ENCODE measurements at places on chromosomes 6 and 20.

GRCh38 chr20:57614490-57615444 is 5.5 kb downstream of the ZBP1 start:
- no peak for DNase-seq

GRCh38 chr6:167851370-167851952 is 24.8 kb downstream of the AFDN start:
- DNase-seq = no peak

DNA sequence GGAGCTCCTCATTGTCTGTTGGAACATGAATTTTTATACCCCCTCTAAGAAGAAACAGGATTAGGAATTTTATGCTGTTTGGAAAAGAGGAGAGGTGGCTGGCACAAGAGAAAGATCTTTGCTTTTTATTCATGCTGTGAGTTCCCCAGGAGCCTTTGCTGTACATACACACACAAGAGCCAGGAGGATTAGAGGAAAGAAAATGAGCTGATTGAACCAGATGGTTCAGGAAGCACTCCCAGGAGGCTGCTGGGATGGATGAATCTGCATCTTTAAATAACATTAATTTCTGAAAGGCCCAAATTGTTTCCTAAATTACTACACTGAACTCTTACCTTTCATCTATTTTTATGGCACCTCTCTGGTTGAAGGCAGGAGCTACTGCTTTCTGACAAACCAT is 20.1 kb upstream of the TCP11 start:
- DNase-seq = no peak

DNA sequence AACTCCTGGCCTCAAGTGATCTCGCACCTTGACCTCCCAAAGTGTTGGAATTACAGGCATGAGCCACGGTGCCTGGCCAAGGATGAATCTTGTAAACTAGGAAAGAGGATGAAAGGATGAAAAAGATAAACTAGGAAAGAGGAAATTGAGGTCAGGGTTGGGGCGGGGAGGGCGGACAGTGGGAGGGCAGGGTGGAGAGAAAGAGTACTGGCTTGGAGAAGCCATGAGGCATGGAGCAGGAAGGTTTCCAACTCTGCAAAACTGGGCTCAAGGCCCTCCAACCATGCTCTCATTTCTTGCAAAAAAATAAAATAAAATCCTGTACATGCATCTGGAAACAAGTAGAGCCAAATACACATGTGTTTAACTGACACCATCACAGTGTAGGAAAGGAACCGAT is 256.6 kb upstream of the SGK1 start:
- DNase-seq = no peak

GRCh38 chr6:33794910-33795623 is 6.1 kb upstream of the LEMD2 start:
- no peak for DNase-seq

- DNase-seq = no peak
Measured at GRCh38 chr6:48535582-48536009, 424.6 kb upstream of the PTCHD4 start.

GRCh38 chr20:37759052-37759553 is 65.3 kb downstream of the CTNNBL1 start:
- no peak for DNase-seq

- DNase-seq = no peak
Measured at GRCh38 chr6:111210194-111210728, 123.0 kb downstream of the SLC16A10 start.

DNA sequence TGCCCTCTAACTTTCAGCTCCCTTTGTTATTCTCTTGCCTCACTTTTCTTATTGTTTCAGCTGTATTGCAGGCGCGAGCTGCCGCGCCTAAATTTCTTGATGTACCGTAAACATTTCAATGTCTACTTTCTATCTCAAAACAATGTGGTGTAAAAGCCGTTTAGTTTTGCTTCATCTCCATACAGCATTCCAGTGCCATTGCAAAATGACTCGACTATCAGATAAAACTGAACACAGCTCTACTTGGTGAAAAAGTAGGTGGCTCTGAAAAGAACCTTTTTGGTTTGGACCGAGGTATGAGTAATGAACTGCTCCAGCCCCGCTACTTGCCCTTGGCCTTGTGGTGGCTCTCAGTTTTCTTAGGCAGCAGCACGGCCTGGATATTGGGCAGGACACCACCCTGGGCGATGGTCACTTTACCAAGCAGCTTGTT is 74.6 kb downstream of the OR2B2 start:
- no peak for DNase-seq

DNA sequence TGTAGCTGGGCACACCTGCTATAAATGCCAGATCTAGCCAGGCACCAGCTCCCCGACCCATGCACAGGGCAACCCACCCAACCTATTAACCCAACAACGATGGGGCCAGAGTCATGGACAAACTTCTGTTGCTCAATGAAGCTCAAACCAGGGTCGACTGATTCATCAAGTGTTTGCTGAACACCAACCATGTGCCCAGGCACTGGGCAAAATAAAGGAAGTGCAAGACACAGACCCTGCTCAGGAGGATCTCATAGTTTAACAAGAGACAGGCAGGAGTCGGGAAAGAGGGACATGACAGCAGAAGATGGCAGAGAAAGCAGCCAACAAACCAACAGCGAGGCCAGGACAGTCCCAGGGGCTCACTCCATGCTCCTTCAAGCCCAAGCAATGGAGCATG is 18.8 kb downstream of the KCNK5 start:
- DNase-seq = no peak

DNA sequence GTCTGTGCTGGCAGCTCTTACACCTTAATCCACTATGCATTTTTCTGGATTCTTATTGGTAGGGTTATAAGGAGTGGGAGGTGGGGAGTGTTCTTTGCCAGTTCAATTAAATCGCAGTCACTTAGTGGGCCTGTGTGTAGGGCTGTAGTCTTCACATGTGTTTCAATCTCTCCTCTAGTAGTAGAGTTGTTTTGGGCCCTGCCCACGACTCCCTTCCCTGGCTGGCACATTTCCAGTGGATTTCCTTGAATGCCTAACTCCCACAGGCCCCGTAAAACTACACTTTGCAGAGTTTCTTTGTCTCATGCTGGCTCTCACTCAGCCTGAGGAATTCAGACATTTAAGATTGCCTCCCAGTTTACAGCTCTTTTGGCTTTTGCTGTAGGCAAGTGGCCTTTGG is 414.0 kb upstream of the OPRM1 start:
- no peak for DNase-seq

GRCh38 chr20:49501917-49502316 is 19.4 kb upstream of the KCNB1 start:
- DNase-seq = no peak

GRCh38 chr20:44033873-44034272 is 119.2 kb downstream of the TOX2 start:
- DNase-seq = no peak

GRCh38 chr6:148846778-148847761 is 100.2 kb downstream of the UST start:
- DNase-seq = no peak

DNA sequence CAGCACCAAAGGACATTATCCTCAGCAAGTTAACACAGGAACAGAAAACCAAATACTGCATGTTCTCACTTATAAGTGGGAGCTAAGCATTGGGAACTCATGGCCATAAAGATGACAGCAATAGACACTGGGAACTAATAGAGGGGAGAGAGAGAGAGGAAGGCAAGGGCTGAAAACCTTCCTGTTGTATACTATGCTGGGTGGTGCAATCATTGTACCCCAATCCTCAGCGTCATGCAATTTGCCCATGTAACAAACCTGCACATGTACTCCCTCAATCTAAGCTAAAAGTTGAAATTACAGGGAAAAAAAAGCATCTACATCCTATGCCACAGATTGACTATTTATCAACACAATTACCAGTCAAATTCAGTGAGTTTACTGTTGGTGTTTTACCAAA is 20.0 kb upstream of the VNN1 start:
- no peak for DNase-seq

DNA sequence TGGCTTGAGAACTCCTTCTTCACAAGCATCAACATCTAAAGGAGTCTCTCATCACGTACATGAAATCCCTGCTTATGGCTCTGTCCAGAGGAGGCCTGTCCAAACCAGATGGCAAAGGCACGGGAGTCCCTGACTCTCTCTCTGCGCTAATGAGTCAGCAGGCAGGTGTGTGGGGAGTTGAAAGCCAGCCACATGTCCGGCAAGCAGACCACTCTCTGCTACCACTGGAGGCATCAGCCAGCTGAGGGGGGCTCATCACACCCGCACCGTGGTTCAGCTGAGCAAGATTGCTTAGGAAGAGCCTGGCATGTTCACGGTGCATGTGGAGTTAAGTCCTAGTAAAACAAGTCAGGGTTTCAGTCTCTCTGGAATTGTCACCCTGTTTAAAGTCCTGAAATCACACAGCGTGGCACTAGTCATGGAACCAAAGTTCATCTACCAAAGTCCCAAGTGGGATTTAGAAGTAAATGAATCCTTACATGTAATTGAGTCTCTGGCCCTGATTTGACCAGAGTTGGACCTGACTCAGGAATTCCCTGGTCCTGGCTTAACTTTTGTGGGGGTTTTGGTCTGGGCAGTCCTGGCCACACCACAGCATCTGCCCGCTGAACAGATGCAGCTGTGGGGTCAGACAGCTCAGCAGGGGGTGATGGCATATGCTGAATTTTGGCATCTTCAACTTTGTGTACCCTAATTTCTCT is 155.2 kb upstream of the RIN2 start:
- no peak for DNase-seq
